ENCODE measurements at places on chromosomes 12 and 14.

- no peak for DNase-seq
Observed at GRCh38 chr14:89171168-89171567, 245.9 kb downstream of the FOXN3 start.

DNA sequence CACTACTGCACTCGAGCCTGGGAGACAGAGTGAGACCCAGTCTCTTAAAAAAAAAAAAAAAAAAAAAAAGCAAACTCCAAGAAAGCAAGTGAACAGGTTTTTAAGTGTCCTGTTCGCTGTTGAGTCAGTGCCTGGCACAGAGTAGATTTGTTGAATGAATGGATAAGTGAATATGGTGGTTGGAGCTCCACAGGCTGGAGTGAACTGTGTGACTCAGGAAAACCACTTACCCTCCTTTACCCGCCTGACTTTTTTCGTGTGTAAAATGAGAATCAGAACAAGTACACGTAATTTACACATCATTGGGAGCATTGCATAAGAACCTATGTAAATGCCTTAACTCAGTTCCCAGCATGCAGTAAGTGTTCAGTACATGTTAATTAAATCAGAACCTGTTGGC, 24.0 kb upstream of the ESRRB start:
- no peak for DNase-seq

DNA sequence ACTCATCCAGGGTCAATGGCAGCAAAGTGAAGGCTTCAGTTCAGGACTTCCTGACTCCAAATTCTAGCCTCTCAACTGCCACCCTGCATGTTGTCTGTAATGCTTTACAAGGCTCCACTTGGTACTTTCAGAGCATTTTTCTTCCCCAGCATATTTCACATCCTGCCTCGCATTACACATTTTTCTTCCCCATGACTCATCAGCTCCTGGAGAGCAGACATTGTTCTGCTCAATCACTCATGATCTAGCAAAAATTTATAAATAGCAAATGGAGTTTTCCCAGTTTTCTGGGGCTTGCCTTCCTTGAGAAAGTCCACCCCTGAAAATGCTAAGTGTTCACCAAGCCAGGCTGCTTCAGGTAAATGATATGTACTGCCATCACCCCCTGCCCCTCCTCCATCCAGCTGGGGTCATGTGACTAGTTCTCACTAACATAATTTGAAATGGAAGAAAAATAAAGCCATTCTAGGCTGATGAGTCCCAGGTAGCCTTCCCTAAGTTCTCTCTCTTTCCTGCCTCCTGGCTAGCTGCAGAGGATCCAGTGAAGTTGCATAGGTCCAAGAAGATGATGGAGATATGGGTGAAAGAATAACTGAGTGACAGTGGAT, 69.4 kb downstream of the ARMH4 start:
- peak; percentile 43 for DNase-seq

GRCh38 chr14:55884819-55885218, 233.4 kb upstream of the PELI2 start:
- DNase-seq: no peak

DNA sequence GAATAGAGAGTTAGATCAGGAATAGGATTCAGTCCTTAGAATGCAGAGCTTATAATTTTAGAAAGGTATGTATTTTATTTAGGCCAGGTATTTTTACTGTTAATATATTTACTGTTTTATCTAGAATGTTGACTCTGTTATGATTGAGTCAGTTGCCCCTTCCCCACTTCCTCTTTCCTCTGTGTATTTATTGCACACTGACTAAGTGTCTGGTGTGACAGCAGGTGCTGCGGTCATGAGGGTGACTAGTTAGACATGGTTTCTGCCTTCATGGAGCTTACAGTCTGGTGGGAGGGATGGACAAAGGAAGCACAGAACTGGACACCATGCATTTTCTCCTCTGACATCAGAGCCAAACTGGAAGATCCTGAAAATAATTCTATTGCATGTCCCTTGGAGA, 159.8 kb downstream of the CACNA1C start:
- DNase-seq: no peak

DNA sequence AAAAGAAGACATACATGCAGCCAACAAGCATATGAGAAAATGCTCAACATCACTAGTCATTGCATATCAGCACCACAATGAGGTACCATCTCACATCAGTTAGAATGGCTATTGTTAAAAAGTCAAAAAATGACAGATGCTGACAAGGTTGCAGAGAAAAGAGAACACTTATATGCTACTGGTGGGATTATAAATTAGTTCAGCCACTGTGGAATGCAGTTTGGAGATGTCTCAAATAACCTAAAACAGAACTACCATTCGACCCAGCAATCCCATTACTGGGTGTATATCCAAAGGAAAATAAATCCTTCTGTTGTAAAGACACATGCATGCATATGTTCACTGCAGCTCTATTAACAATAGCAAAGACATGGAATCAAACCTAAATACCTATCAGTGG, 238.4 kb downstream of the KCNC2 start:
- DNase-seq: no peak

DNA sequence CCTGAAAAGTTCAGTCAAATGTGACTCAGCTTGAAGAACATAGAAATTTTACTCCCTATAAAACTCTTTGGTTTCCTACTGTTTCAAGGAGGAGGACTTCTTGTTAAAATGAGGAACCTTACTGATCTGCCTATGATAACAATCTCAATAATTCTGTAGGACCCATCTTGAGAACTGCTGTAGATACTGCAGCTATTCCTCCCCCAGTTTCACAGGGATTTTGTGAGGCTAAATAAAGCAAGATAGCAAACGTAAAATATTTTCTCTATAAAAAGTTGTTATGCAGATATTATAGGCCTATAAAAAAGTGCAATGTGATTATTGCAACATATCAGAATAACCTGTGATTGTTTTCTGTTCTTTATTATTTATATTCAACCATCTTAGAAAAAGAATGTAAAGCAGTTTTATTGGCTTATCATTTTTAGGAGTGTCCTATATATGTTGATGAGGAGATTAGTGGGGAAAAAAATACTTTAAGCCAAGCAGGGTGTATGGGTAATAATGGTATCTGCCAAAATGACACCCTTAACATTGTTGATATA, 12.1 kb downstream of the CLEC14A start:
- no peak for DNase-seq

- DNase-seq: no peak
Observed at GRCh38 chr14:61504901-61505300, 183.5 kb downstream of the PRKCH start.

DNA sequence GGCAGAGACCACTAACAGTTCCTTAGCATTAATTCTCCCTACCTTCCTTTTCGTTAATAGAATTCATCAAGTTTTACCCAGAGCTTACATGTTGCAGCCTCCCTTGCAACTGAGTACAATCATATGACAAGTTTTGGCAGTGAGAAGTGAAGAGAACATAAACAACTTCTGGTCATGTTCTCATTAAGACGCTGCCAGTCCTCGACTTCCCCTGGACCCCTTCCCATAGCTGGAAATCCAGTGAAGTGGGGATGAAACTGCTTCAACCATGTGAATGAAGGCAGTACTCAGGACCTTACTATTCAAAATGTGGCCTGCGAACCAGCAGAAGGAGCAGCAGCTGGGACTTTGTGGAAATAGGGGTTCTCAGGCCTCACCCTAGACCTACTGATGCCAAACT, 133.9 kb downstream of the SPTSSA start:
- DNase-seq: no peak

DNA sequence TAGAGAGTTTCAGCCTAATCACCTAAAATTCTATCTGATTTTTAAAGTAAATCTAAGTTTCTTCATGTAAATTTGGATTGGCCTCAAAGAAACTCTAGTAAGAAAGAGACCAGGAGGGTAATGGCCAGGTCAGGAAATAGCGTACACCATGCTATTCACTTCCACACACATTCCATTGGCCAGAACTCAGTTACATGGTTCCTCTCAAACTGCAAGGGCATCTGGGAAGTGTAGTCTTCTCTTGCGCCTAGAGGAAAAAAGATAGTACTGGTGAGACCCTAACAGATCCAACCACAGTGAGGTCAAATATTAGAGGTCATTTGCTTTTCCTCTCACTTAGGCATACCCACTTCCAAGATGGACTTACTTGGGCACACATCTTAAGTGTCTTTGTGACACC, 39.1 kb downstream of the MBIP start:
- DNase-seq: no peak

- DNase-seq: peak; percentile 100
Observed at GRCh38 chr14:23095196-23096108, at the start of gene C14orf119. C14orf119 (plus strand) TSS chr14:23095505; CDS start chr14:23097659, 2,154 bp downstream.

DNA sequence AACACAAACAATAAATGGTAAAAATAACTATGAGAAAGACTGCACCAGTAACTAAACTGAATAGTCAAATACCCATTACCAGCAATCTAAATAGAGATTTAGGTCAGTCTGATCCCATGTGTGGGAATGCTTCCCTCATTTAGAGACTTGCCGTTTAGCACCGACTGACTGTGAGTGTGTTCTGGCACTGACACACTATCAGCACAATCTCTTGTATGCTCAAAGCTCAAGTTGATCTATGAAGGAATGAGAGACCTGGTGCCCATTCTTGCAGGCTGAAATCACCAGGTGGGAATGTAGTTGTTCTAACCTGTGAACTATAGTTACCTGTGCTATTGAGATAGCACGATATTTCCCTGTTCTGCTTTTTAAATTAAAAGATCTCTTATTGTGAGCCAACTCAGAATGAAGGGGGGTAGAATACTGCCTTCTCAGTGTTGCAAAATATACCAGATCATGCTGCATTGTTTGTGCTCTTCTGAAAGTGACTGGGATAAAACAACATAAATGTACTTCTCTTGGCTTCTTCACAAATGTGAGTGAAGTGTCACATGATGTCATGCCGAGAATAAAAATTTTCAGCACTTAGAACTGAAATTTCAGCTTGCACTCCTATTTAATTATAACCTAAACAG, 99.6 kb downstream of the LIN7A start:
- DNase-seq: no peak

- DNase-seq: no peak
Observed at GRCh38 chr12:44465139-44465538, 411.0 kb downstream of the NELL2 start.

DNA sequence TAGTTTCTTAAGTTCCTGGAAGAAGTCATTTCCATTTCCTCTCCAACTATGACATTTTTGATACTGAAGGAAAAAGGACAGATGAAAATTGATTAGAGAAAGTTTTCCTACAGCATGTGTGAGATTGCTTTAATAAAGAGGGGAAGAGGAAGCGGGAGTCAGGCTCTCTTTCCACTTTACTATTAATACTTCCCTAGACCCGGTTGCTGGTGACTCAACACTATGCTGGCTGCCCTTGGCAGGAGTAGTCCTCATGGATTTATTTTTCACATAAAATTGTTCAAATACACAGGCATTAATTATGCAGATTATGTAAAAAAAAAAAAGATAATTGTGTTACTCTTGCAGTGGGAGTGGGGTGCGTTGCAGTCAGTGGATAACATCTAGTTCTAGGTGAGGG, 293.4 kb downstream of the EGLN3 start:
- DNase-seq: no peak

GRCh38 chr12:50986966-50987737, 34.8 kb downstream of the HIGD1C start:
- peak; percentile 54 for DNase-seq

- no peak for DNase-seq
Observed at GRCh38 chr12:99092100-99092851, 447.2 kb downstream of the APAF1 start.

GRCh38 chr12:117105902-117106301, 6.7 kb upstream of the TESC start:
- DNase-seq: no peak

DNA sequence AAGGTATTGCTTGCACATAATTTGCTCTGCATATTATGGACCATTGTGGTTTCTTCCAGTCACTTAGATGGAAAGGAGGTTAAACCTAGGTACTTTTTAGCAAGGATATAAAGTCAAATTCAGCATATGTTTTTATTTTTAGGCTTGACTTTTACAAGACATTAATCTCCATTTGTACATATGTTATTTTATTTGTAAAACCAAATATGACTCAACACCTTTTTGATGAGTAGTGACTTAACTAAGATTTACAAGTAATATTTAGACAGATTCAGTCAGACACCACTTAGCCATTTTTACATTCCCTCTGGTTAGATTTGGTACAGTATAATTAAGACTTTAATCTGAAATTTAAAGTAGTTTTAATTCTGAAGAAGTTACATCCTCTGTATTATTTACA, 55.0 kb downstream of the BHLHE41 start:
- DNase-seq: no peak

DNA sequence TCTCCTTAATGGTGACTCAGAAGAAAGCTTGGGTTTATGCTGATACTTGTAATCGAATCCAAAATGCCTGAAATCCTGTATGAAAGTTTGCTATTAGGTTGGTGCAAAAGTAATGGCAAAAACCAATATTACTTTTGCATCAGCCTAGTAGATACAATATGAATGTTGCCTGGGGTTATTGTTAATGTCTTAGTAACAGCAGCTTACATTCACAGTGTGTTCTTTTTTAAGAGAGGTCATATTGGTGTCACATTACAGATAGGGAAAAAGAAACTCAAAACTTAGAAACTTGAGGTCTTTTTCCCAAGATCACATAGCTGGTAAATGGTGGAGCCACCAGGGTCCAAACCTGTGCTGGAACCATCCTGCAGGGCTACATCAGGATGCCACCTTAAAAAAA, 25.2 kb downstream of the SRGAP1 start:
- no peak for DNase-seq

- DNase-seq: no peak
Observed at GRCh38 chr14:95623195-95623594, 63.0 kb upstream of the TCL1B start.

GRCh38 chr14:96579358-96579757, 77.2 kb downstream of the PAPOLA start:
- DNase-seq: no peak

DNA sequence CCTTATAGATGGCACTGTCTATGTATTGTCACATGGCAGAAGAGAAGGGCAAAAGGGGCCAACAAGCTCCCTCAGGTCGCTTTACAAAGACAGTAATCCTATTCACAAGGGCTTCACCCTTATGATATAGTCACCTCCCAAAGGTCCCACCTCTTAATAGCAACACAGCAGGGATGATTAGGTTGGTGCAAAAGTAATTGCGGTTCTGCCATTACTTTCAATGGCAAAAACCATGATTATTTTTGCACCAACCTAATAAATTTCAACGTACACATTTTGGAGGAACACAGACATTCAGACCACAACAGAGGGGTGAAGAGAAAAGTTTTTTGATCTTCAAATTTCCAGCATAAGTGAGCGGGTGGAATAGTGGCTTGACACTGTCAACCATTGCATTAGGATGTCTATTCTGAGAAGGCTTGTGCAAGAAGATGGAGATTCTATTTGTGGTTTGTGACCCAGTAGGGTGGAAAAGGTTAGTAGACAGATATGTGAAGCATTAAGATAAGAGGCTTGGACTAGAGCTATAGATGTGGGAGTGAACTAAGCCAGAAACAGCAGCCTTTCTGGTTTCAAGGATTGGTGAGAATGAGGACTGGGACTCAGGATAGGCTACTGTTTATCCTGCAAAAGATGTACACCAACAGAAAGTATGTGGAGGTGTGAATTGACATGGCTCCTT, 75.5 kb upstream of the CPSF6 start:
- no peak for DNase-seq

GRCh38 chr14:104419865-104420505, 159.6 kb upstream of the C14orf180 start:
- DNase-seq: no peak
